ENCODE measurements at places on chromosomes 11 and 22.

- no peak for DNase-seq
Measured at GRCh38 chr11:103904324-103904667, 132.1 kb upstream of the DDI1 start.

- no peak for DNase-seq
Measured at GRCh38 chr11:61163714-61164605, 2.7 kb upstream of the VPS37C start.

- DNase-seq = no peak
Measured at GRCh38 chr11:35274909-35275785, 136.2 kb downstream of the CD44 start.

DNA sequence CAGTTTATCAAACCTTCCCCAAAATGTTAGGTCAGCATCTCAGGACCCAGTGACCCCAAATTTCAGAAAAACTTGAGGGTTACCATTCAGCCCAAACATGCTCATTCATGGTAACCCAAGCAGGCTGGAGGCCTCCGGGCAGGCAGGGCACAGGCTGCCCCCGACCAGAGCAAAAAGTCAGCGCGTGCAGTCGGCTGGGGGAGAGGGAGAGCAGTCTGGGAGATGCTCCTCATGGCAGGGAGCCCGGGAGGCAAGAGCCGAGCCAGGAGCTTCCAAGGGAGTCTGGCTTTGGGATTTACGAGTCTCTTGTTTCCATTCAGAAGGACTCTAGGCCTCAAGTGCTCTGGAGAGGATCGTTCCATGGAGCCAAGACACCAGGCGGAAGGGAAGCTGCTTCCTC lies 45.7 kb downstream of the RPUSD4 start:
- DNase-seq = no peak

GRCh38 chr11:71326328-71326940 lies 74.1 kb upstream of the SHANK2 start:
- DNase-seq = no peak

DNA sequence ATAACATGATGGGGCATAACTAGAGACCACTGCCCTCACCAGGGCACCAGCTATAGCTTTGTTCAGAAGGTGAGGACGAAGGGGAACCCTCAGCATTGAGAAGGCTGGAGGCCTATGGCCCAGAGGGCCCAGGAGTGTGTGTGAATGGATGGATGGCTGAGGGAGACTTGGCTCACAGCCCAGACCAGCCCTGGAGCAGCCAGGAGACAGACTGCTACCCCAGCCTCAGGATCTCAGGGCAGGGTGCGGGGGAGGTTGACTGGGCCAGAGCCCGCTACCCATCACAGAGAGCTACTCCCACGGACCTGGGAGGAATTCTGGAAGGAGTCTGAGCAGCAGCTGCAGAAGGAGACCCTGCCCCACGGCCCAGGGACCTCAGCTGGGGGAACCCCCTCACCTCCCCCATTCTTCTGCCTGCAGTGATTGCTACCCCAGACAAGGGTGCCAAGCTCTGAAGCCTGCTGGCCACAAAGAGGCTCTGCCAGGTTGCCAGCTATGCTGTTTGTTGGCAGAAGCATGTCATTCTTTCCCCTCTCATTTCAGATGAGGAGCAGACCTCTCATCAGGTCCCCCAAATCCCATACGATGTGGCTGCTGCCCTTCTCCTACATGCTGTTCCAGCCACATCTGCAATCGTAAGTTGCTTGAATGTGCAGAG lies 5.4 kb upstream of the CSDC2 start:
- DNase-seq = no peak

- DNase-seq = no peak
Measured at GRCh38 chr11:79018371-79018849, 422.4 kb downstream of the TENM4 start.

- no peak for DNase-seq
Measured at GRCh38 chr11:12263141-12263693, 114.2 kb upstream of the PARVA start.

DNA sequence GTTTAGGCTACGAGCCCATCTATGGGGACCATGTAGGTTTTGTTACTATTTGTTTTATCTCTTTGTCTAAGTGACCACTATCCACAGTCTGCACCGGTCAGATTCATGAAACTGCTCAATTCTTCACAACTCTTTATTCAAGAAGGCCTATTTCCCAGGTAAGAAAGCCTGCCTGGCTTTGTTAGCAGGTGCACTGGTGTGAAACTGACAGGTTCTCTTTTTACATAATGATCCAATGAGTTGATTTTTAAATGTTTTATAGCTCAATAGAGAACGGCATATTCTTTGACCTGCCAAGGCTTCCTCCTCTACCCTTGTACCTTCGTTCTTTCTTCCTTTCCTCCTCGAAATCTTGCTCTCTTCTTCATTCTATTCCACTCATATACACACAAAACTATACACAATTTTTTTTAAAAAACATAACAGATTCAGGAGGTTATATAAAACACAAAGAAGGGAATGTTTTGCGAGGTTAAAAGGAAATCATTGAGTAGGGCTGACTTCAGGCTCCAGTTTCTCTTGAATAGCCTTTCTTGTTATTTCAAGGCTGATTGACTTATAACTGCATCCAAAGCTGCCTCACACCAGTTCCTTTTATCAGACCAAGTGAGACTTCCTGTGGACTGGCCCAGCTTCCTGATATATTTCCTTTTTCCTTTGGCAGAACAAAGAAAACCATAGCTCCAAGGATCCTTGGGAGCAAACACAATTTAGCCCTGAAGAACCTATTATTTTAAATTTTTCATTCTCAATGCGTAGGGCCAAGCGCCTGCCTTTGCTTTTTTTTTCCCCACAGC lies 11.4 kb downstream of the FLI1 start:
- no peak for DNase-seq

DNA sequence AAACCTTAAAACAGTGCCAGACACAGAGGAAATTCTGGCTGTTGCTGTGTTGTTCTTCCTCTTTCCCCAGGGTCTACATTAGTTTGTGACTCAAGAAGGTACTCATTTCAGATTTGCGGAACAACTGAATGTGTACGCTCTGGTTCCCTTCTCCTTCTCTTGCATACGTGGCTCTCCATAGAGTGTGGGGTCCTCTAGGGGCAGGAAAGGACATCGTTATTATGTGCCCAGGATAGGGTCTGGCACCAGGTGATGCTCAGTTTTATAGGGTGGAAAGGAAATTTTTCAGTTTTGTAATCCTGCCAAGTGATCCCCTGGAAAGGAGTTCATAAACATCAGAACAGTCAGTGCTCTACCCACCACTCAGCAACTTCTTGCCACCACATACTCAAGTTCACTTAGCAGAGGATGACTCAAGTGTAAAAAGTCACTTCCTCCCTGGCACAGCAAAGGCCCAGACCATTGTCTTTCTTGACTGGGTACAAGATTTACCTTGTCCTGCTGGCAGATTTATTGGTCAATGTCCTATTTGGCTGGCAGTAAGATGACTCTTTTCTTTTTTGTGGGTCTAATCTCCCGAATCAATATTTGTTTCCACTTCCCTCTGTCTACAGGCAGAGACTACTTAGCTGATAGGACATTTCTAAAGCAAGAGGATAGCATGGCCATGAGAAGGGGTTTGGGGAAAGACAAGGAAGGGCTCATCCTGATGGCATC lies 246.0 kb upstream of the TENM4 start:
- no peak for DNase-seq

DNA sequence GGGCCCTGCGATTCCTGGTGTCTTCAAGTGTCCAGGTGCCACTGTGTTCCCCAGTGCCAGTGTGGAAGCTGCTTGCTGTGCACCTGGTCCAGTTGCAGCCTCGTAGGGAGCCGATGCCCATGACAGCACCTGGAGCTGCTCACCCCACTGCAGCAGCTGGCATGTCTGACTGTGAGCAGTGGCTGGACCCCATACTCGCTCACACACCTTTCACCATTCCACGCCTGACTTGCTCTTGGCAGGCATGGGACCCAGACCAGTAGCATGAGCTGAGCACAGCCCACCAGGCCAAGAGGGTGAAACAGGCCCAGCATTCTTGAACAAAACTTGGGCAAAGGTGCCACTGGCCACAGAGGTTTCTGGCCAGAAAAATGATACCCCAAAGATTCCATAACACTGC lies 124.5 kb upstream of the THY1 start:
- no peak for DNase-seq

DNA sequence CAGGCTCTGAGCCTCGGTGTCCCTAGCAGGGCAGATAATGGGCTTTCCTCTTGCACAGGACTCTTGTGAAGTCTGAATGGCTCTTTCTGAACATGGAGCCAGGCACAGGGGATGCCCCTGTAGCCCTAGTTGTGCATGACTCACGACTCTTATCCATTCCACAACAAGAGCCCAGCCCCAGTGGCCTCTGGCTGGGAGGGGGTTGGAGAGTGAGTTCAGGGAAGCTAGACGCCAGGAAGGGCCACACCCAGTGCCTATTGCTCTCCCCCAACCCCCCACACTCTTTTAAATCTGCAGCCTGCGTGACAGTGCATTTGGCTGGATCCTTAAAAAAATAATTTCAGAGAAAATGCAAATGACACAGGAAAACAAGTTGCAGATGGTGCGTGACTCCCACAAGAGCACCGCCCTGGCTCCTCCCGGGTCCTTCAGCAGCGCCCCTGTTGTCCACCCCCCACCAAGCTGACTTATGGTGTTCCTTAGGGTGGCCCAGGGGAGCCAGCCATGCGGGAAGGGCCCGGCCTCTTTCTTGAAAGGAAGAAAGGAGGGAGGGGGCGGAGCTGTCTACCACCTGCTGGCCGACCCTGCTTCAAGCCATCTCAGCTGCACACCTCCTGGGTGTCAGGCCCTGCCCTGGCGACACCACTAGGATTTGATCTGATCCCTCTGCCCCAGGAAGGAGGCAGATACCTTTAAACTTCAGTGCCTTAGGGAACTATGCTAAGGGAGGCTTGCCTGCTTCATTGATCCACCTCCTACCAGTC lies 74.7 kb downstream of the MN1 start:
- peak; percentile 35 for DNase-seq

GRCh38 chr11:120978701-120979100 lies 45.2 kb upstream of the TBCEL start:
- DNase-seq = no peak

- no peak for DNase-seq
Measured at GRCh38 chr22:35883031-35883620, 145.5 kb downstream of the RBFOX2 start.

GRCh38 chr22:38087855-38088254 lies 3.9 kb upstream of the SLC16A8 start:
- DNase-seq = no peak

- no peak for DNase-seq
Measured at GRCh38 chr11:35629914-35630313, 11.7 kb downstream of the FJX1 start.

- DNase-seq = peak; percentile 24
Measured at GRCh38 chr11:68373189-68373814, 60.9 kb downstream of the LRP5 start.
